ENCODE measurements at places on chromosomes 7 and 10. TPM values are rescaled to one million over a fixed set of nuclear protein-coding genes. Genes with fewer than 3 reads are reported as not detected.

DNA sequence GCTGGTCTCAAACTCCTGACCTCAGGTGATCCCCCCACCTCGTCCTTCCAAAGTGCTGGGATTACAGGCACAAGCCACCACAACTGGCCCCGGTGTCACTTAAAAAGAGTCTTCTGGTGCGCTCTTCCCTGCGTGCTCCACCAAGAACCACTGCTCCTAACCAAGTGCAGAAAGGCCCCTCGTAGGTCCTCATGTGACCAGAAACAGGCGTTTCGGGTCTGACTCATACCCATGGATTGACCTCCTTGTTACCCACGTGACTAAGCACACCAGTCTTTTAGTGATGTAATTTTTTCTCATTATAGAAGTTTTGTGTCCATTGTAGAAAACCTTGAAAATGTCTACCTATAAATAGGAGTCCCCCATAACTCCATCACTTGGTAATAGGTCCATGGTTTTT lies 13.9 kb downstream of the FKBP6 start:
- DNase-seq = no peak

- no peak for DNase-seq
These were observed 316.6 kb downstream of the PLXDC2 start for GRCh38 chr10:20132816-20133215.

DNA sequence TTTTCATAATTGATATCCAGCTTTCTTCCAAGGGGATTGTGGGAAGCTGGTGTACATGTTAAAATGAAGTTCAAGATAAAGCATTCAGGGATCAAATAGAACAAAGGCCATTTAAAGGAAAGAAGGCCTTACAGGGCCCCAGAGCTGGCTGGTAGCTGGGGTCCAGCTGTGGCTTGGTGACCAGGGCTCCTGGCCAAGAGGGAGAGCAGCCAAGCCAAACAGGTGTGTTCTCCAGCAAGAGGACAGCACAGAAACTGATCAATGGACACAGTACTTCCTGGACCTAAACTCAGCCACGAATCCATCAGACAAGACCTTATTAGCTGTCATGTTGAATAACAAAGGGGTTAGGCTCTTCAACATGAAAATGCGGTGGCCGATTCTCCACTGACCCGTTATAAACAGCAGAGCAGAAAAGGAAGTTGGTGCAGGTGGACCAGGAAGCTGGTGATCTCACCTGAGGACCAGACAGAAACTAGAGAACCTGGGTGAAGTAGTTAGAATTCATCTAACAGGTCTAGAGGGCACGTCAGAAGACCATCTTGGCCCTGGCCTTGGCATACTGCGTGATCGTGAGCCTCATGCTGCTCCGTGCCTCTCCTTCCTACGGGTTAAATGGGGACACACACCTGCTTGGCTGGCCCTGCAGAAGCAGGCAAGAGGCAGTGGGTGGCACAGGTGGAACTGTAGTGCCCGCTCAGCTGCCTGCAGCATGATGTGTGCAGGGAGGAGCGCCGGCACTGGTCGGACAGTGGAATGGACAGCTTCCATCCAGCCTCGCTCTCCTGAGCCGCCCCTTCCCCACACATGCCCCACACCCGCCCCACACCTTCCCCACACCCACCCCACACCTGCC lies 53.8 kb downstream of the PARP12 start:
- no peak for DNase-seq

LRIT1 gene
- not detected for total RNA-seq

GRCh38 chr10:132850896-132851295 lies 64.9 kb upstream of the NKX6-2 start:
- DNase-seq = peak; percentile 31

GRCh38 chr7:99221866-99222265 lies 14.0 kb upstream of the KPNA7 start:
- no peak for DNase-seq

DNA sequence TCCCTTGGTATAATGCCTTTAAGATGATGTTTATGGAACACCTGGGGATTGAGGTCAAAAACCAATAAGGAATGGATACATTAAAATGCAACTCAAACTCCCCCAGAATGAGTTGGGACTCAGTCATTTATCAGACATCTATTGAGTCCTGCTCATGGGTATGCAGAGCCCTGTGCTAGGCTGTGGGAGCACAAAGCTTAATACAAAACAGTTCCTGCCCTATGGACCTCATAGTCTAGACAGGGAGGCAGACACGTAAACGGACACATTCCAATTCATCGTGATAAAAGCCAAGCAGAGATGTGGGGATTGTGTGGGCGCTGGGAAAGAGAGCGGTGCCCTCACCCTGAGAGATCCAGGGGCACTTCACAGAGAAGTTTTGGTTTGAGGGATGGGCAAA lies 181.7 kb downstream of the PTEN start:
- no peak for DNase-seq

GBX1 gene
- not detected for total RNA-seq

All from ureter (tissue), 1 donor.